Activated CD4-positive, alpha-beta T cell treated with anti-CD3 and anti-CD28 coated beads, Interleukin-2, amount 10 ng/mL, durations not matched to agents 7 days and 5 days (primary cell): ENCODE measurements at places on chromosomes 6 and 20.

GRCh38 chr20:17845701-17846475 lies 122.7 kb downstream of the SNX5 start:
- DNase-seq, result peak; percentile 37

DNA sequence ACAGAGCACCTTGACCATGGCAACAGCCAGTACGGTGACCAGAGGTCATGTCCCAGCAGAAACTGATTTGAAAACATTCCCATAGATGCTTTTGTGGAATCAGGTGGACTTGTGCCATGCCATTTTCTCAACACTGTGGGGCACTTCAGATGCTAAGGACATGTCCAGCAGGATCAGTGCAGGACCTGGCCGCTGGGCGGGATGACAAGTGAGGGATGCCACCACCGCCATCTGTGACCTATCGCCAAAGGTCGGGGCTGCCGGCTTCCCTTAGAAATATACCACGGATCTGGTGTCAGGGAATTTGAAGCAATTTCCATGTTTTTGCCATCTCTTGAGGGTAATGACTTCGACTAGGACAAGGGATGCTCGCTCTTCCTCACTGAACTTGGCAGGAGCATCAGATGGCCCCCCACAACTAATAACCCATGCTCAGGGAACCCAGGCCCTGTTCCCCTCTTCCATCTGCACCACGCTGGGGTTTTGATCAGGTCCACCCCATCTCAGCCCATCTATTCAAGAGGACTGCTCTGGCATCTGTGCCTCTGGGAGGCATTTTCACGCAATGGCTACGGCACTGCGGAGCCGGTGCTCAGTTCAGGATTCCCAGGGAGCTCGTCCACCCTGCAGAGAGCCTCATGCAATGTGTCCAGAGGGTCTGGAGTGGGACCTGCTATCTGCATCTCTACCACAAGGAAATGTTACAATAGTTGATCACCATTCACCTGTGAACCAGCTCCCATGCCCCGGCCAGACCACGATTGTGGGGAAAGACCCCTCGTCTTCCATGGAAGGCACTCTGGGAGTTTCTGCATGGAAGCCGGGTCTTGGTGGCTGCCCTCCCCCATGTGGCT lies 302.6 kb downstream of the TAF4 start:
- no peak for DNase-seq

GRCh38 chr6:52577778-52578463 lies 1.1 kb upstream of the TRAM2 start:
- no peak for DNase-seq

DNA sequence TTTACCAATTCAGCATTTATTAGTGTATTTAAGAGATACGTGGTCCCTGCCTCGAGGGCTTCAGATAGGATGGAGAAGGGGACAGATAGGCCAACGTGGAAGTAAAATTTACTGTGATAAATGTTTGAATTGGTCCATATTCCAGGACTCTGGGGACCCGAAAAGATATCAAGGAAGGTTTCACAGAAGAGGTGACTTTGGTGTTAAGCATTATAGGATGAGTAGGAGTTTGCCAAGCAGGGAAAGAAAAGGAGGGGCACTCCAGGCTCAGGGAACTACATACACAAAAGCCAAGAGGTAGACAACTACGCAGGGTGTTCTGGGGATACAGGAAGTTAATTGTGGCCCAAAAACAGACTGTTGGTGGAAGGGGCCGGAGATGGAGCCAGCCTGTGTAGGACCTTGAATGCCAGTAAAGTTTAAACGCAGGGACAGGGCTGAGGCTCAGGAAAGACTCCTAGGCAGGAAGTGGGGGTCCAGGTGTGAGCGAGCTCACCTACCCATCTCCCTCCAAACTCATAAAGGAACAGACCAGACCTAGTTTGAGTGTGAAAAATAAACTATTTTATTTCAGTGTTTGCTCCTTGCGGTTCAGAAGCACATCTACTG lies 37.0 kb downstream of the TGM2 start:
- DNase-seq, result no peak

DNA sequence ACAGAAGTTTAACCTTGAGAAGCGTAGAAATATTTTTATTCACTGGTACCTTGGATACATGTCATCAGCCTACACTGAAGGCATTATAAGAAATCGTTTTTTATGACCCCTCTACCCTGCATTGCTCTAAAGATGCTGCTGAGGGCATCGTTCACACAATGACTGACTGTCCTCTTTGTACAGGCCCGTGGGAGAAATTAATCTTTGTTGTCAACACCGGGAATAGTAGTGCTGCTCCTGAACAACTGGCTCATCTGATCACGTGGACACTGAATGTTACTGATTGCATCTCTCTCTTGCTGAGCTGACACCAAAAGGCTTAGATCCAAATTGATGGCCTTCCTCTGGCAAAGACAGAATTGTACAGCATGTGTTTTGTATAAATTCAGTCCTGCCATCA lies 157.1 kb upstream of the SMLR1 start:
- no peak for DNase-seq

DNA sequence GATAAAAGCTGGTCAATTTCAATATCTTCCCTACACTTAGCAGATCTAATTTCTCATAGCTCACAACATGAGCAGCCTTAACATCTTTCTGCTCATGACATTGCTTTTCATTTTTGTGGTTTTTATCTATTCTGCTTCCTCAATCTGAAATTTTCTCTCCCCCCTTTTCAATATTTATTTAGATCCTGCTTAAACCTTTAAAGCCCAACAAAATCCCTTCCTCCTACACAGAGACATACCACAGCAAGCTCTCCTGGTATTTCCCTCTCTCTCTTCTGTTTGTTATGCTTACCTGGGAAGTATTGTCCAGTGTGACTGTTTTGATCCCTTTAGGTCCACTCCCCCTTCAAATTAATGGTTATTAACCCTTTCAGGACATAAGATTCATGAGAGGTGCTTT lies 582.5 kb downstream of the RFPL4B start:
- DNase-seq, result no peak

GRCh38 chr6:14474816-14475215 lies 357.2 kb downstream of the CD83 start:
- DNase-seq, result no peak

DNA sequence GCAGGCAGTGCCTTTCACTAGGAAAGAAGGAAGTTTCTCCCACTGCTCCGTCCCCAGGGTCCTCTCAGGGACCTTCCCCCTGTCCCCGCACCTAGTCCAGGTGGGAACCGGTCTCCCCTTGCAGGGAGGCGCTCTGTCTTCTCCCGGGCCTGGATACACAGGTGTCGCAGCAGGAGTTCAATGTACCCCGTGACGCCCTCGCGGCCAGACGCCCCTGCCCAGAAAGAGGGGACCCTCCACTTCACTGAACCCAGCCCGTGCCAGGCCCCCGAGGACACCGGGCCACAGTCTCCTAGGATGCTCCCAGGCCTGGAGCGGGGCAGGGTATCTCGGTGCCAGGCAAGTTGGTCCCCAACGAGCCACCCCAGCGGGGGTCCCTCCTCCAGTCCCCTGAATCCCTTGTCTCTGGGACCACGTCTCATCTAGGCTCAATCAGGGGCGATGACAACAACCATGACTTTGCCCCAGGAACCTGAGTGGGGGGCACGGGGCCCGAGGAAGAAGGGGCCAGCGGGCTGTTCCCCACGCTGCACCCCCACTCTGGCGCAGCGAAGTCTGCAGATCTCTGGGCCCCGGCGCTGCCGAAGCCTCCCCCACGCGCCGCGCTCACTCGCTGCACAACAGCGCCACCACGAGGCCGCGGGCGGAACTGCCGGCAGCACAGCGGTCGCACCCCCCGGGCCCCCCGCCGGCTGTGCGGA lies 103.0 kb downstream of the EDN3 start:
- DNase-seq, result peak; percentile 75

DNA sequence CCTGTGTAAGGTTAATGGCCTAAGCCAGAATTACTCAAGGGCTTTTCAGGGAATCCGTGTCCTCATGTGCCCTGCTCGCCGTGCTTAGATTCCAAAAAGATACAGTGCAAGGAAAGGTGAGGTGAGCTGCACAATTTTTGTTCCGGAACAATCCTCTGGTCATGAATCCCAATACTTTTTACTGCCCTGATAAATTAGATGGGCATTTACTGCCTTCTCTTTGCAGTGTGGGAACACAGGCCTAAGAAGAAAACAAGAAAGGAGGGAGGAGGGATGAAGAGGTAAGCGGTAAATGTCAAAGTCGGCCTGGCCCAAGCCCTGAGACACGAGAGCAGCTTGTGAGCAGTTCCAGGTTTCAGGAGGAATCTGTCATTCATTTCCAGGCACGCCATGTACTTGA lies 390.9 kb upstream of the SULF2 start:
- DNase-seq, result no peak

DNA sequence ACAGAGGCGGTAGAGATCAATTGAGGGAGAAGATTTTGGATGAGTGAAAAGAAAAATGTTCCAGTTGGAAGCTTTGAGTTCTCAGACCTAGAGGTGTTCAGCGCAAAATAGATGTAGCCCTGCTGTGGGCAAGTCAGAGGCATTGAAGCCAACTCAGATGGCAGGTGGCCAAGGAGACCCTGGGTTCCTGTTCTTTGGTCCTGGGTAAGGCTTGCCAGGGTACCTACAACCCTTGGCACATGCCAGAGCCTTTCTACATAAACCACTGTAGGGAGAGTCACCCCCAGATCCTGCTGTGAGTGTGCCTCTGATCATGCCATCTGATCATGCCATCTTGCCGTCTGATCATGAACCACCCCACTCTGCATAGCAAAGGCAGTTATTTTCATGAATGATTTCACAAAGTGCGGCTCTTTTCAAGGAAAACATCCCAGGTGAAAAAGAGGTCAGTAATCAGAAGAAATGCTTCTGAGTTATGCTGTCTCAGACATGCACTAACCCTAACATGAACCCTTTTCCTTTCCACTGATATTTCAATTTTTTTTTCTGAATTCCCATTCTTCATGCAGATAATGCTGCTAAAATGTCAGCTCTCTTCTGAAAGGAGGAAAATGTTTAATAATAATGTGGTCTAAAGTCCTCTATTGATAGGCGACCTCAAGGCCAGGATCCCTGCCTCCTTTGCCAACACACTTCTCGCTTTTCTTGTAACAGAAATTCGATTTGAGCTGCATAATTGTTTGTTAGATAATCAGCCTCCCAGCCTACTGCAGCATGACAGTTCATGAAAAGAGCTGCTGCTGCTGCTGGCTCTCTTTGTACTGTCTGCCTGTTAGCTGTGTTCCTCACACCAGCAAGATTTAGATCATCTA lies 153.6 kb downstream of the MTHFD1L start:
- no peak for DNase-seq

- no peak for DNase-seq
Observed at GRCh38 chr20:50904067-50904570, 27.1 kb downstream of the ADNP start.

GRCh38 chr20:942611-943010 lies 26.5 kb upstream of the ANGPT4 start:
- no peak for DNase-seq

DNA sequence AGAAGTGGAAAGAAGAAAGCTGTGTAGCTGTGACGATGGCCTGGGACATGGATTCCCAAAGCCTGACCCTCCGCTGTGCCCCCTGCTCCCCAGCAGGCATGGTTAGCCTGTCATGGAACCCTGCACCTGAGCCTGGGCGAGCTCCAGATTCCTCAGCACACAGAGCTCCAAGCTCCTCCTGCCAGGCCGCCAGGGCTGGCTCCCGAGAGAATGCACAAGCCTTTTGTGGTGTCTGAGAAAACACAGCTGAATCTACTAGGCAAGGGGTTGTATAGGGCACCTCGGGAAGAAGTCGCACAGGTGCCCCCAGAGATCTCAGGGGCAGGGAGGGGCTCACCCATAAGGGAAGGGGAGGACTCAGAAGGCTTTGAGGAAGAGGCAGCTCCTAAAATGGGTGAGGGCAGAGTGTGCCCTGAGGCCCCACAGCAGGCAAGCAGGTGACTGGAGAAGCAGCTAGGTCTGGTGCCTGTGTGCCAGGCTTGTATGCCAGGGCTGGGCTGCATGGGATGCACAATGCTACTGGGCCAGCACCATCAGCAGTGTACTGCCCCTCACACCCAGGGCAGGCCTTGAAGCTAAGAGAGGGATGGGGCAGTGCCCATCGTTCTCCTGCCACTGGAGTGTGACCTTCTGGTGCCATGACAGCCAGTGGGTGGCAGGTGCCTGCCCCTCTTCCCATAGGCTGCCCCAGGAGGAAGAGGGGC lies 64.3 kb upstream of the CD93 start:
- no peak for DNase-seq

DNA sequence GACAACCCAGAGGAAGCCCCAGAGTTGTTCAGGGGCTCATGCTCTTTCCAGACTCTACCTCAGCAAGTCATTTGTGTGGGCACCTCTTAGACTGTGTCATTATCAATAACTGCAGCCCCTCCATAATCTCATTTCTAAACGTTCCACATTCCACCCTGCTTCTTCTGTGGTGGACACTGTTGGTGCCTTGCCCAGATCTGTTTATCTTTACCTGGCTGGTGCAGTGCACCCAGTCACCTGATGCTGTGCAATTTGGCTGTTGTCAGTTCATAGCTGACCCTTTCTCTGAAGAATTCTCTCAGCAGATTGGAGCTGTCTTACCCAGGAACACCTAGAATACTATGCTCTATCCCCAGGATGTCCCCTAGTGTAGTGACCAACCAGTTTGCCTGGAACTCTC lies 80.0 kb downstream of the ATRN start:
- DNase-seq, result no peak

DNA sequence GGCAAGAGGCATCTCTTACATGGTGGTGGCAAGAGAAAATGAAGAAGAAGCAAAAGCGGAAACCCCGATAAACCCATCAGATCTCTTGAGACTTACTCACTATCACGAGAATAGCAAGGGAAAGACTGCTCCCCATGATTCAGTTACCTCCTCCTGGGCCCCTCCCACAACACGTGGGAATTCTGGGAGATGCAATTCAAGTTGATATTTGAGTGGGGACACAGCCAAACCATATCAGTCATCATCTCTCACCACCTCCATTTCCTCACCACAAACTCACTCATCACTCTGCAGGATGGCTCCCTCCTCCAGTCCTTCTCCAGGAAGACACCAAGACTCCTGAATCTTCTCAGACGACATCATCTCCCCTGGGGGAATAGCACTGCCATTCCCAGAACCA lies 25.8 kb upstream of the SLC16A10 start:
- no peak for DNase-seq
